Fibroblast of the aortic adventitia (primary cell): ENCODE measurements at places on chromosomes 7 and 10. TPM values are rescaled to one million over a fixed set of nuclear protein-coding genes. Genes with fewer than 3 reads are reported as not detected.

MAD1L1 gene
- total RNA-seq, result 22.9 and 133 TPM in 2 replicates

ECHDC3 gene
- total RNA-seq, result 0.98 and 1.2 TPM in 2 replicates

KIAA1217 gene
- total RNA-seq, result 3.6 and 12.5 TPM in 2 replicates

NKX2-3 gene
- total RNA-seq, result not detected in 2 replicates

PNLIPRP2 gene
- total RNA-seq, result not detected in 2 replicates

GTPBP4 gene
- total RNA-seq, result 26.5 and 81.8 TPM in 2 replicates

BTBD16 gene
- total RNA-seq, result 0.09 TPM in 1 of 2 replicates, not detected in the other
